Adrenal gland (tissue), 19 donors: ENCODE measurements at places on chromosomes 4 and X. TPM values are rescaled to one million over a fixed set of nuclear protein-coding genes. Genes with fewer than 3 reads are reported as not detected.

The JCHAIN gene
- 3.8 TPM for total RNA-seq

DNA sequence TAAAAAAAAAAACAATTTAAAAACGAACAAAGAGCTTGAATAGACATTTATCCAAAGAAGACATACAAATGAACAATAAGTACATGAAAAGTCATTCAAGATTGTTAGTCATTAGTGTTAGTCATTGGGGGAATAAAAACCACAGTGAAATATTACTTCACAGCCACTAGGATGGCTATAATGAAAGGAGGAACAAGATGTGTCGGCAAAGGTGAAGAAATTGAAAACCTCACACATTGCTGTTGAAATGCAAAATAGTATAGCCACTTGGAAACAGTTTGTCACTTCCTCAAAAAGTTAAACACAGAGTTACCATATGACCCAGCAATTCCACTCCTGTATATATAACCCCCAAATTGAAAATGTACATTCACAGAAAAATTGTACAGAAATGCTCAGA, 45.2 kb upstream of the SLC39A8 start:
- H3K27me3 ChIP-seq: no peaks in the 10 kb centered on the region
- no peak overlapping the region for H3K27ac ChIP-seq
- H3K4me3 ChIP-seq: no peak overlapping the region
- no peak for DNase-seq
- no peaks in the 10 kb centered on the region for H3K4me1 ChIP-seq

- no peaks in the 10 kb centered on the region for H3K27me3 ChIP-seq
- H3K27ac ChIP-seq: no peak overlapping the region
- no peaks in the 10 kb centered on the region for H3K36me3 ChIP-seq
Measured at GRCh38 chr4:136644279-136644678, 888.0 kb downstream of the PCDH18 start.

GRCh38 chrX:120457766-120458180, 11.3 kb downstream of the LAMP2 start:
- H3K4me1 ChIP-seq: peaks cover 11% of the 10 kb centered on the region
- no peaks in the 10 kb centered on the region for H3K27me3 ChIP-seq
- H3K4me3 ChIP-seq: no peak overlapping the region
- H3K27ac ChIP-seq: no peak overlapping the region

GRCh38 chr4:17373666-17374065, 138.2 kb downstream of the QDPR start:
- no peak overlapping the region for H3K4me3 ChIP-seq
- H3K4me1 ChIP-seq: no peaks in the 10 kb centered on the region
- H3K27ac ChIP-seq: no peak overlapping the region
- no peaks in the 10 kb centered on the region for H3K36me3 ChIP-seq
- no peak for DNase-seq
- no peaks in the 10 kb centered on the region for H3K27me3 ChIP-seq

DNA sequence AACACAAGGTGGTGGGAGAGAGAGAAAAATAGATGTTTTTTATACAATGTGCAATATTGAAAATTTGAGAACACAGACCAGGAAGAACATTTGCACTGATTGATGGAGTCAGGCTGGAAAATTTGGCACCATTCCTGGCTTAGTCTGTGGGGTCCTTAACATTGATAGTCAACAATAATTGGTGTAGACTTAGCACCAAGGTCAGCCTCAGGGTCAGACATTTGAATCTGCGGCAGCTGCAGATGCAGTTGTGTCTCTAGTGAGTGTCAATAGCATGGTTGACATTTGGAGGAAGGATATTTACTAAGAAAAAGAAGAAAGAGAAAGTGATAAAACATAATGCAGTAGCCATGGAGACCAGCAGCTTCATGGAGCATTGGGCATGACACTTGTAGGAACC, 31.5 kb upstream of the GLRA3 start:
- H3K36me3 ChIP-seq: no peaks in the 10 kb centered on the region
- H3K27ac ChIP-seq: no peak overlapping the region

The SLC2A9 gene
- total RNA-seq: 16.6 TPM

The CCNI gene
- 85.7 TPM for total RNA-seq

GRCh38 chrX:6313356-6313755, 84.7 kb upstream of the NLGN4X start:
- no peaks in the 10 kb centered on the region for H3K36me3 ChIP-seq
- no peaks in the 10 kb centered on the region for H3K27me3 ChIP-seq
- no peaks in the 10 kb centered on the region for H3K4me1 ChIP-seq
- no peak for DNase-seq

DNA sequence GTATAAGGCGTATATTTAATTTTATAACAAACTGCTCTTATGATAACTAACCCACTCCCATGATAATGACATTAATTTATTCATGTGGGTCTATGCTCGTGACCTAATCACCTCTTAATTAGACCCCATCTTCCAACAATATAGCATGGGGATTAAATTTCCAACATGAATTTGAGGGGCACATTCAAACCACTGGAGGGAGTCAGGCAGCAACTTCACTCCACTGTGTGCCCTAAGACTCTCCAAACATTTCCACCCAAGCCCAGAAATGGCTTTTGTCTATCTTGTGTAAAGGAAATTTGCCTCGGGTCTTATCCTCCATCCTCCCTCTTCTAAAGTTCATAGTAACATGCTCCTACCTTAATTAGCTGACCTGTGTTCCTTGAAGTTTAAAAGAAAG, 616.1 kb upstream of the CPEB2 start:
- no peaks in the 10 kb centered on the region for H3K27me3 ChIP-seq
- no peak for DNase-seq
- H3K4me1 ChIP-seq: no peaks in the 10 kb centered on the region

The SLC38A5 gene
- 5.4 TPM for total RNA-seq

GRCh38 chr4:90186229-90186628, 59.0 kb downstream of the CCSER1 start:
- no peaks in the 10 kb centered on the region for H3K4me1 ChIP-seq
- no peak overlapping the region for H3K27ac ChIP-seq
- H3K4me3 ChIP-seq: no peak overlapping the region
- no peaks in the 10 kb centered on the region for H3K36me3 ChIP-seq

- H3K27me3 ChIP-seq: no peaks in the 10 kb centered on the region
- no peak for DNase-seq
- H3K27ac ChIP-seq: no peak overlapping the region
- H3K36me3 ChIP-seq: no peaks in the 10 kb centered on the region
Measured at GRCh38 chr4:35175487-35175886, 1068.8 kb downstream of the ARAP2 start.

- no peaks in the 10 kb centered on the region for H3K4me1 ChIP-seq
- peak; percentile 2 for DNase-seq
- no peaks in the 10 kb centered on the region for H3K27me3 ChIP-seq
- H3K4me3 ChIP-seq: no peak overlapping the region
- peaks cover 5% of the 10 kb centered on the region for H3K36me3 ChIP-seq
- no peak overlapping the region for H3K27ac ChIP-seq
Measured at GRCh38 chrX:1442724-1443367, 9.9 kb downstream of the ASMTL start.

GRCh38 chr4:71202705-71203104, 136.1 kb upstream of the SLC4A4 start:
- H3K4me1 ChIP-seq: no peaks in the 10 kb centered on the region
- H3K36me3 ChIP-seq: no peaks in the 10 kb centered on the region
- no peak overlapping the region for H3K27ac ChIP-seq
- no peak overlapping the region for H3K4me3 ChIP-seq
- H3K27me3 ChIP-seq: no peaks in the 10 kb centered on the region
- DNase-seq: no peak

The ENAM gene
- not detected for total RNA-seq

DNA sequence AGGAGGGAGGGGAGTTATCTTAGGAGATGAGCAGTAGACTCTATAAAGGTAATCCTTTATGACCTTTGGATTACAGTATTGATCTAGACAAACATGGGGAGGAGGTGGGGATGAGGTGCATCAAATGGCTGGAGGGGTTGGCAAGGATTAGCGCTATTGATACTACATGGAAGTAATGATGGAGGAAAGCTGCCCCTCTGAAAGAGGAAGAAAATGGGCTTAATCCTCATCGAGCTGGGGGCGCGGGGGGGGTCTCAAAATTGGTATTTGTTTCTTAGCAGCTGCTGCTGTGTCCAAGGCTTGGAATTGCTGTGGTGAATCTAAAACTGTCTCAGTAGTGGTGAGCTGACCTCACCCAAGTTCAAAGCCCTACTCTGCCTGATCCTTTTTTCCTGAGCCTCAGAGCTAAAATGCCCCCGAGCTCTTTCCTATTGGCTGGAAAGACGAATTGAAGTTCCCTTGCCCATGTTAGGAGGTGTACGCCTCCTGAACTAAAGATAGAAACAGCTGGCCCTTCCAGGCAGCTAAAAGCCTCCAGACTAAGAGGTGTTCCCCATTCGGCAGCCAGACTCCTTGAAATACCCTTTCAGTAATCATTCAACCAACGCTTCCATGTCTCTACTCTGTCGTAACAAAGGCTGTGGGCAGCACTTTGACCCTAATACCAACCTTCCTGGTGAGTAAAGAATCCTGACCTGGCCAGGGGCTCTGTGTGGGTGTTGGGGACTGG, at the start of gene ITGB1BP2:
TSS of gene ITGB1BP2 (plus strand) at position 556 of the 730 bp plus-strand sequence. CDS start at position 613, 57 bp downstream.
- H3K27me3 ChIP-seq: no peaks in the 10 kb centered on the region
- peaks cover 8% of the 10 kb centered on the region for H3K4me1 ChIP-seq
- H3K36me3 ChIP-seq: peaks cover 43% of the 10 kb centered on the region
- no peak within 1 kb of the TSS for H3K27ac ChIP-seq
- no peak for DNase-seq
- H3K4me3 ChIP-seq: no peak within 1 kb of the TSS

GRCh38 chrX:152635941-152636340, 1.8 kb upstream of the GABRQ start:
- H3K4me3 ChIP-seq: no peak overlapping the region
- H3K4me1 ChIP-seq: no peaks in the 10 kb centered on the region
- H3K36me3 ChIP-seq: no peaks in the 10 kb centered on the region
- H3K27ac ChIP-seq: no peak overlapping the region

- H3K4me3 ChIP-seq: no peak overlapping the region
- peaks cover 16% of the 10 kb centered on the region for H3K4me1 ChIP-seq
- no peak overlapping the region for H3K27ac ChIP-seq
- H3K36me3 ChIP-seq: no peaks in the 10 kb centered on the region
- DNase-seq: no peak
Measured at GRCh38 chr4:4521731-4522130, 20.1 kb downstream of the STX18 start.

GRCh38 chr4:68349649-68350360, at the start of gene YTHDC1:
Gene YTHDC1, minus strand, starts transcription at chr4:68350090. Its CDS starts 337 bp downstream, at chr4:68349753.
- no peaks in the 10 kb centered on the region for H3K27me3 ChIP-seq
- H3K4me1 ChIP-seq: peaks cover 19% of the 10 kb centered on the region
- H3K36me3 ChIP-seq: no peaks in the 10 kb centered on the region
- DNase-seq: peak; percentile 98

- H3K4me1 ChIP-seq: no peaks in the 10 kb centered on the region
- H3K27ac ChIP-seq: no peak overlapping the region
- DNase-seq: no peak
- H3K27me3 ChIP-seq: no peaks in the 10 kb centered on the region
Measured at GRCh38 chr4:84455697-84456096, 43.4 kb downstream of the NKX6-1 start.

DNA sequence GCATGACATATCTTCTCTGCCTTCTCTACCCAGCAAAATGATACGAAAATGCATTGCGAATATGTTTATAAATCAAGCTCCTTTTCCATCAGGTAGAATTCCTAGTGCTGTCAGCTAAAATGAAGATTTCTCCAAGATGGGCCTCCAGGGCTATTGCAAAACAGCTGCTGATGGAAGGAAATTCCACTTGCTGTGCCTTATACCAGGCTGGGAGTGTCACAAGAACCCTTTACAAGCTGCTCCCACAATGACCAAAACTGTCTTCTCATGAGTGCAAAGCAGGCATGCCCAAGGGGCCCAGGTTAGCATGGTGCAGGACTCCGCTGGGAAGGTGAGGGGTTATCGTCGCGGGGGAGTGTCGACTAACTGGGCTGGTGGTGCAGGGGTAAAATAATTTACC, 8.7 kb downstream of the HNRNPH2 start:
- no peaks in the 10 kb centered on the region for H3K4me1 ChIP-seq
- DNase-seq: no peak
- no peak overlapping the region for H3K27ac ChIP-seq
- H3K4me3 ChIP-seq: no peak overlapping the region
- no peaks in the 10 kb centered on the region for H3K27me3 ChIP-seq

DNA sequence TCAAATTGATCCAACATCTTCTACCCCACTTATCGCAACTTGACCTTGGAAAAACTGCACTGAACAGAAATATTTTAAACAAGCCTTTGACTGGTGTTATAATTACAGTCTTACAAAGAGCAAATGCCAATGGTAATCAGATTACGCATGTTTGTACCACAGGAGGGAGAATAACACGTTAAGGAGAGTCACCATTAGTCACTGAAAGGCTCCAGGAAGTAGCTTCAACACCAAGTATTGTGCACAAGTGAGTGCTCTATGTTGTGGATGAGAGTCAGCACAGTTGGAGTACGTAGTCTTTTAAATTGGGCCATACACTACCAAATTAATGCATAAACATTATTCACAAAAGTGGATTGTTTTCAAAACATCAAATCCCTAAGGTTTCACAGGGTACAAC, 1081.5 kb upstream of the TENM3 start:
- H3K4me1 ChIP-seq: no peaks in the 10 kb centered on the region
- H3K36me3 ChIP-seq: no peaks in the 10 kb centered on the region
- DNase-seq: no peak
- H3K27ac ChIP-seq: no peak overlapping the region

DNA sequence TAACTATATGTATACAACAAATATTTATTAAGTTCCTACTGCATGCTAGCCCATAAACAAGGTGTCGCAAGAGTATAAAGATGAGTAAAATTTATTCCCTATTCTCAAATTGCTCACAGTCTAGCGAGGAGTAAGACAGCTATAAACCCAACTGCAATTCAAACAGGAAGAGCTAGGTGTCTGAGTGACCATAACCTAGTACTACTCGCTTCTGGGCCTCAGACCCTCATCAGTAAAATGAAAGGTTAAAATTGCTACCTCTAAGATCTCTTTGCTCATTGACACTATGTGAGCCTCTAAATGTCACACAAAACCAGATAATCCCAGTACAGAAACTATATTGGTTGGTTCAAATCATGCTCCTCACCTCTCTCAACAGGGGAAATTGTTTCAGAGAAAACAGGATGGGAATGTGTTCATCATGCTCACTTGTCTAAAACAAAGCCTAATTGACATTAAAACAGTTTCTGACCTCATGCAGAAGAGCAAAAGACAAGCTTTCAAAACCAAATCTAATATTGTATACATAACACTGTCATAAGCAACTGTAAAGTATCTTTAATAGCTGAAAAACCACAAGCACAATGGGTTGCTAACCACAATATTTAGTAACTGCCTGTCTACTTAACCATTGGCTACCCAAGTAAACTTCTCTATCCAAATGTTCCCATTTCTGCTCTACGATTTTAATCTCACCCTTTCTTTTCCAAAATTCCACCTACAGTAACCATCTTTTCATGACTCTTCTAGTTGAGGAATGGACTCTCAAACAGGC, 264.6 kb upstream of the FMR1 start:
- no peaks in the 10 kb centered on the region for H3K27me3 ChIP-seq
- H3K27ac ChIP-seq: no peak overlapping the region
- H3K4me3 ChIP-seq: no peak overlapping the region
- no peaks in the 10 kb centered on the region for H3K4me1 ChIP-seq
- no peak for DNase-seq
- no peaks in the 10 kb centered on the region for H3K36me3 ChIP-seq

DNA sequence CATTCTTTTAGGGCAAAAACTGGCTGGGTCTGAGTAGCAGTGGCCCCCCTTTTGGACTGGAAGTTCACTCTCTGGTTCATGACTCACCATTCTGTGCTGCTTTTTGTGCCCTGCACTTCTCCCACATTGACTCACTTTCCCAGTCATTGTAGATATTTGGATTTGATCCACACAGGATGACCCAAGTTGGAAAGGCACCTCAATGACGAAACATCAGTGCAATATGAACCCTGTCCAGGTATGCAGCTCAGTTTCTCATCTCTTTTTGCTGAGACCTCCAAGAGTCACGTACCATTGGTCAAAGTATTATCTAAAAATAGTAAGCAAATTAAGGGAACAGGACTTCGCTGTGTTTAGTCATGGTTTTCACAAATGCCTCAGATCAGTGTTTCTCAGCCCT, 92.7 kb downstream of the CBLL2 start:
- no peaks in the 10 kb centered on the region for H3K36me3 ChIP-seq
- no peak overlapping the region for H3K4me3 ChIP-seq
- H3K4me1 ChIP-seq: no peaks in the 10 kb centered on the region
- no peaks in the 10 kb centered on the region for H3K27me3 ChIP-seq
- DNase-seq: no peak
